ENCODE measurements at places on chromosomes 4 and X. TPM values are rescaled to one million over a fixed set of nuclear protein-coding genes. Genes with fewer than 3 reads are reported as not detected.

Gene NOX1
- total RNA-seq, result not detected

Gene BEX4
- total RNA-seq, result not detected

Gene PSMD10
- 52.6 TPM for total RNA-seq

Gene IDH3G
- 65.4 TPM for total RNA-seq

DNA sequence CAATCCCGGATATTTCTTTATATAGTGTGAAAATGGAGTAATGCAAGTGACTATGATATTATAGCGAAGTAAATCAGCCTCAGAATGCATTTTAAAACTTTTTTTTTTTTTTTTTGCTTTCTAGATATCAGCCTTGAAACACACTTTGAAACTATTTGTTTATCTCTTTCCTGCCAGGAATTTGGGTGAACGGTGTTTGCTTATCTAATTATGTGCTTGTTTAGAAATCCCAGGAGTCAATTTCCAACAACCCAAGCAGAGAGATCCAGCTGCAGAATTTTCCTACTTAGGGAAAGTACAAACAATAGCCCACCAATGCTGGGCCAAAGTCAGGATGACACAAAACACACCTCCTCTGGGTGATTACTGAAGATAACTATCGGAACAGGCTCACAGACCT is 958.8 kb downstream of the PCDH18 start:
- DNase-seq, result no peak

DNA sequence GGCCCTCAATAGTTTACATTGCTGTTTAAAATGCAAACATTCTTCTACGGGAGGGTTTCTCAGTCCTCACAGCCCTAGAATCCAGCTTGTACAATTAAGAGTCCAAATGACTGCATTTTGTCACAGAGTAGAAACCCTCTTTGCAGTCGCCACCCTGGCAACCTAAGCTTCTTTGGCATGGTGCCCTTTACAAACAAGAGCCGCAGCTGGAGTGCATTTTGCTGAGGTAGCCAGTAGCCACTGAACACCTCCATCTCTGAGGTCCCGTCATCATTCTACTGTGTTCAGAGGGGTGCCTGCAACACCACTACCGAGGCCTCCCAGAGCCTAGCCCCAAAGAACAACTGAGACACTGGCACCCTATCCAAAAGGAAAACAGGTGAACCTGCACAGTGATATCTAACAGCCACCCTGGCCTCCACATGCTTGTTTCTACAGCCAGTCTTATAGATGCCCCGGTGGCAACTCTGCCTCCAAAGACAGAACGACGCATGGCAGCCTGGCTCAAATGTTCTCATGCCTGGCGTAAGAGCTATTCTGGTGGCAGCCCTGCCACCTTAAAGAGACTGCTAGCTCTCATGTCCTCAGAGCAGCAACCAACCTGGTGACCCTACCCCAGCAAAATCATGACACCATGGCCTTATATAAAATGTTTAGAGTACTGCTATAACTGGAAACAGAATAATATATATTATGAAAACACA is 801.9 kb downstream of the TECRL start:
- no peak for DNase-seq

GRCh38 chrX:72236841-72237240 is 2.0 kb downstream of the ERCC6L start:
- no peak for DNase-seq

DNA sequence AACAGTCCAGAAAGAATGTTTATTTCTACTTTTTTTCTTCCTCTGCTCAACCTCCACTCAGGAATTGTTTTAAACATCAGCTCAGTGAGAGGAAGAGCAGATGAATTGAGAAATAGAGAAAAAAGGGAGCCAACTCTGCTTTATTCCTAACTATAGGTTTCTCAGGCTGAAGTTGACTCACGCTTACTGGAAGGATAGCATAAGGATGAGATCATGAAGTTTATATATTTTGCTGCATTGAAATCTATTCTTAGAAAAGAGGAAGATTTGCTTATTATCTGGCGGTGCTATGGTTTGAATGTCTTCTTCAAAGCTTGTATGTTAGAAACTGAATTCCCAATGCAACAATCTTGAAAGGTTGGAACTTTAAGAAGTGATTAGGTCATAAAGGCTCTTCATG is 1673.4 kb upstream of the PCDH7 start:
- DNase-seq, result peak; percentile 52

DNA sequence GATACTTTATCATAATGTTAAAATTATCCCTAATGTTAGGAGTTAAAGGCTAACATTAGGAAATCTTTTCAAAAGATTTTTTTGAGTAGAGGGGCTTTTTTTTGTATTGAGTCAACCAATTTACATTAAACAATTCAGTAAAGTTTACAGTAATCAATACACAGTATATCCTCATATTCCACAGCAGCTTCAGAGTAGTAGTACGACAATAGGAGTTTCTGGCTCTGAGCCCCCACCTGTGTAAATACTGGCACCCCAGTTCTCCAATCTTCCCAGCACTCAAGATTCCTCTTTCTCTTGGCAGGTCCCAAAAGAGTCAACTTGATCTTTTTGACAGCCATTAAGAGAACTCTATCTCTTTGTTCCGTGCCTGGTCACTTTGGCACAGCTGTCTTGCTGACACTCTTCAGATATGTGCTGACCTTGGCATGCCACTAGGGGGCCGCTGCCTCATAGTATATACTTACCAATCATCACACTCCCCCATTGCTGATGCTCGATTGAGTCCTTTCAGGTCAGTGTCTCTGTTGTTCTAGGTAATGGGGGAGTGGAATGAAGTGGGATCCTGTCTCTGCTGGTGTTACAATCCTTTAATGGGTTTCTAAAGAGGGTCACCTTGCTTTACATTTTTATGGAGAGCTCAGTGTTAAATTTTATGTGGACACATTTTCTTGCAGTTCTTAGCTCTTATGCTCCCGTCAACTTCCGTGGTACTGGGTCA is 19.5 kb upstream of the CCNI start:
- DNase-seq, result peak; percentile 70

DNA sequence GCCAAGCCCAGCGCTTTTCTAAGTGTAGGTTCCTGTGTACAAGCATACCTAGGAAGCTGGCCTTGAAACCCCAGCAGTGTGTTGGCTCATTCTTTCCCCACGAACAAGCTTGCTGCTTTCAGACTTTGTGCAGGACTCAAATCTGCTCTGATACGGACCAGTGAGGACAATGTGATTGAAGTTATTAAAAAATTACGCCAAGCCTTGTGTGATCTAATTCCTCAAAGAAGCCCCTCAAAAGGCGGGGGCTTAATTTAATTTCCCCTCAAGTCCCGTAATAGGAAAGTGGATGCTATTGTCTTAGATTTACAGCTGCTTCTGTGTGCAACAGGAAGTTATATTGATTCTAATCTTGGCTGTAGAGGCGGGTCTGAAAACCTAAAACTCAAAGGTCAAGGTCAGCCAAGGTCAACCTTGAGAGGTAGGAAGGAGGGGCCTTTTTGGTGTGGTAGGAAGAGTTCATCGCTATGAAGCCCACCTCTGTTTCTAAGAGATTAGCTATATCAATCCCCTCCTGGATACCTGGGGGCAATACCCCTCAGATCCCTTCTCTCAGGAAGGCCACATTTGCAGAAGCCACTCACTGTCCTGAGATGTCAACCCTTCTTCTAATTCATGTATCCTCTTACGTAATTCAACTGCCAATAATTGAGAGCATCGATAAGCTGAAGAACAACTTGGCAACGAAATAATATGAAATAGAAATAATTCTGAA is 45.1 kb downstream of the TBC1D9 start:
- DNase-seq, result no peak

- DNase-seq, result no peak
These were observed 37.5 kb upstream of the BRS3 start for GRCh38 chrX:136450050-136450830.

Measured in MCF 10A (cell line).